ENCODE measurements at places on chromosomes 11 and 22. TPM values are rescaled to one million over a fixed set of nuclear protein-coding genes. Genes with fewer than 3 reads are reported as not detected.

The MYO7A gene
- total RNA-seq = 2.3 TPM

The HIPK3 gene
- 21.2 TPM for total RNA-seq

GRCh38 chr22:48370508-48371325 is 1457.0 kb downstream of the BRD1 start:
- H3K4me3 ChIP-seq = peak overlapping the region; percentile 35
- DNase-seq = no peak
- H3K4me1 ChIP-seq = peaks cover 70% of the 10 kb centered on the region
- no peaks in the 10 kb centered on the region for H3K27me3 ChIP-seq

GRCh38 chr11:130070109-130070845 is 583 bp downstream of the APLP2 start:
- peak overlapping the region; percentile 89 for H3K4me3 ChIP-seq
- no peak overlapping the region for H3K27ac ChIP-seq
- H3K36me3 ChIP-seq = no peaks in the 10 kb centered on the region
- H3K27me3 ChIP-seq = peaks cover 26% of the 10 kb centered on the region
- DNase-seq = peak; percentile 43
- H3K4me1 ChIP-seq = peaks cover 31% of the 10 kb centered on the region

- H3K4me3 ChIP-seq = no peak overlapping the region
- no peak for DNase-seq
- no peaks in the 10 kb centered on the region for H3K27me3 ChIP-seq
- peaks cover 22% of the 10 kb centered on the region for H3K4me1 ChIP-seq
- H3K36me3 ChIP-seq = no peaks in the 10 kb centered on the region
Measured at GRCh38 chr11:117505285-117505970, 177.8 kb downstream of the CEP164 start.

- no peak overlapping the region for H3K4me3 ChIP-seq
- H3K36me3 ChIP-seq = peaks cover 4% of the 10 kb centered on the region
- no peak for DNase-seq
- H3K4me1 ChIP-seq = no peaks in the 10 kb centered on the region
- no peaks in the 10 kb centered on the region for H3K27me3 ChIP-seq
Measured at GRCh38 chr11:74673693-74674360, 57.4 kb downstream of the CHRDL2 start.

DNA sequence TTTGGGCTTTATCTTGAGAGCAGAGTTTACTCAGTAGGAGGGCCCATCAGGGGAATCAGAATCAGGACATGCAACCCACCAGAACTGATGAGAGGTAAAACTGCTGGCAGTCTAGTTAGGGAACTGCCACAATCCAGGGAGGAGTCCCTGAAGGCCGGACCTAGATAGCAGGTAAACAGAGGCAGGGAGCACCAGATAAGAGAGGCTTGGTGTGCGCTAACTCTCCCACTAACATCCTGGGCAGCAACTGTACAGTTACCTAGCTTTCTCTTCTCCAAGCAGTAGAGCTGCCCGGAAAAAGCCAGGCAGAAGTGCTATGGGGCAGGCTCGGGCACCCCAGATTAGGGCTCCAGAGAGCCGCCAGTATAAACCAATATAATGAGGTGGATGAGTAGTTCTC is 865 bp upstream of the AMOTL1 start:
- no peak overlapping the region for H3K4me3 ChIP-seq
- peaks cover 28% of the 10 kb centered on the region for H3K27me3 ChIP-seq
- DNase-seq = no peak
- H3K4me1 ChIP-seq = peaks cover 46% of the 10 kb centered on the region

DNA sequence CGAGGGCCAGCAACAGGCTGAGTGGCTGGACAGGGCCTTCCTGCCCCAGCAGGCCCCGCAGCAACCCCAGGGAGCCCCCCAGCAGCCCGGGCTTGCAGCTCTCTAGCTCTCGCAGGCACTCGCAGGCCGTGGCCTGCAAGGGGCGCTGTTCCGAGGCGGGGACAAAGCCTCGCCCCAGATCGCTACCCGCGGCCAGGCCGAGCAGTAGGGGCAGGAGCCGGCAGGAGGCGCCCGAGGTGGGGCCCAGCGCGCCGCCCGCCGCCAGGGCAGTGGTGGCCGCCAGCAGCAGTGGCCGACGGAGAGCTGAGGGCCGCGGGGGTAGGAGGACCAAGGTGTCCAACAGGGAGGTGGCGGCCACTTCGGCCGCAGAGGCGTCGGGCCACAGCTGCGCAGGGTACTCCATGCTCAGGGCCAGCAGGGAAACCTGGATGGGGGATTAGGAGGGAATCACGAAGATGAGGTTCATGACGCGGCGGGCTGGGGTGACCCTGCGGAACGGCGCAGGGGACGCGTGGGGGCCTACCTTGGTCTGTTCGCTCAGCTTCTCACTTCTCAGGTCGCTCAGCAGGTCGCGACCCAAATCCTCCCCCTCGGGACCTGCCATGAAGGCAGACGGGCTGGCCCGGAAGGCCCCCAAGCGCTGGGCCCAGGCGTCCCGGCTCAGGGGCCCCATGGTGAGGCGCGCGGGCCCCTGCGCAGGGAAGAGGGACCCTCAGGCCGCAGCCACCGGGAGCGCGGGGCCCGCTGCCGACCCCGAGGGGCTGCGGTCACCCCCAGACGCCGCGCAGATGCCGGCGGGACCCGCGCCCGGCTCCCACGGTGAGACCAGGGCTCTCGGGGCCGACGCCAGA is 632 bp downstream of the AP5B1 start:
- H3K27me3 ChIP-seq = peaks cover 34% of the 10 kb centered on the region
- H3K4me3 ChIP-seq = peak overlapping the region; percentile 86
- H3K4me1 ChIP-seq = peaks cover 20% of the 10 kb centered on the region
- peak; percentile 97 for DNase-seq
- H3K36me3 ChIP-seq = no peaks in the 10 kb centered on the region

DNA sequence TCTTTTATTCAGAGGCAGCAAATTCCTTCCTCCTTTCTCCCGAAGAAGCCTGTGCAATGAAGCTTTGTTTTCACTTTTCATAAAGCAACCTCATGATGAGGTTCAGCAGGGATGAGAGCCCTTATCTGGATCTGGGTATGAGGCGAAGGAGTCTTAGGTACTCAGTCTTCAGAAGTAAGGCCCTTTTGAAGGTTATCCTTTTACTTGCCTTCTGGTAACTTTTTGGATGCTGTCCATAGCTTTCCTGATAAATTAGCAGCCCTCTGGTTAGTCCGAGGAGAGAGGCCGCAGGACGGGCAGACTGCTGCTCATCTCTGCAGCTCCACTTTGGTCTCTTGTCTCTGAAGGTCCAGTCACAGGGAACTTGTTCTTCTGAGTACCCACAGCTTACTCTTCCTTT is 1.1 kb downstream of the TRIM22 start:
- H3K36me3 ChIP-seq = peaks cover 14% of the 10 kb centered on the region
- H3K4me1 ChIP-seq = peaks cover 52% of the 10 kb centered on the region
- peak overlapping the region; percentile 99 for H3K27ac ChIP-seq
- DNase-seq = no peak
- no peaks in the 10 kb centered on the region for H3K27me3 ChIP-seq

DNA sequence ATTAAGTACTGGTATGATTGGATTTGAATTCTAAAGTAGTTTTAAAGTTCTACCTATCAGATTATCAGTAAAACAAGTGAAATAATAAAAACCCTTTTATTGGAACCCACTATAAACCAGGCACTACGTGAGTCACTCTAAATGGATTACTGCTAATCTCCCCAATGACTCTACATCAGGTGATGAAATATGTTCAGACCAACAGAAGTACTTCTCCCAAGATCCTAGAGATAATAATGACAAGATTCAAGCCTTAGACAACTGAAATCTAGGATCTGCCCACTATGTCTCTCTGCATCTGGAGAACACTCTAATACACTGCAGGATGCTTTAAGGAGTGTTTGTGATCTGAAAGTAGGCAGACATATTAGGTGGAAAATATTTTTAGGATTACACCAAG is 652.1 kb upstream of the CHORDC1 start:
- no peaks in the 10 kb centered on the region for H3K36me3 ChIP-seq
- no peak overlapping the region for H3K27ac ChIP-seq
- H3K27me3 ChIP-seq = no peaks in the 10 kb centered on the region
- no peaks in the 10 kb centered on the region for H3K4me1 ChIP-seq
- no peak for DNase-seq

- H3K36me3 ChIP-seq = no peaks in the 10 kb centered on the region
- H3K27ac ChIP-seq = no peak overlapping the region
- H3K4me1 ChIP-seq = peaks cover 42% of the 10 kb centered on the region
Measured at GRCh38 chr11:35178067-35178805, 39.3 kb downstream of the CD44 start.

DNA sequence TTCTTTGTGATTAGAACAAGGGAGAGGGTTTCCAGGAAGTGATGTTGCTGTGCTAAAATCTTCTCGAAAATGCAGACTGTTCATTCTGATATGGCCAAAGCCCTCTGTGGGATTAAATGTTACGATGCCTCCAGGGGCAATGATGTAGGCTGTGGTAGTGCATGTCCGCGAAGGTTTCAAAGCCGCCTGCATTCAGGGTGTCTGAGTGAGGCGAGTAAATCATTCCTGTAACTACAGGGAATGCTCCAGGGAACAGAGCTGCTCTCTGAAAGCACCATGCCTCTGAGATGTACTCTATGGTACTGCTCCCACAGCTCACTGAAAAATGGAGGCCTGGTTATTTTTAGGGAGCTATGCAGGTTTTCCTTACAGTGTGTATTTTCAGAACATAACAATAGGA is 21.2 kb downstream of the PDGFD start:
- H3K4me1 ChIP-seq = peaks cover 7% of the 10 kb centered on the region
- H3K27ac ChIP-seq = no peak overlapping the region
- no peak for DNase-seq
- no peaks in the 10 kb centered on the region for H3K27me3 ChIP-seq

GRCh38 chr22:37784829-37785495 is 22.8 kb upstream of the GCAT start:
- peaks cover 4% of the 10 kb centered on the region for H3K36me3 ChIP-seq
- H3K27ac ChIP-seq = no peak overlapping the region
- 0 out of 2 replicates have a peak, but pooled peaks cover 2% of the 10 kb centered on the region for H3K4me1 ChIP-seq
- peaks cover 58% of the 10 kb centered on the region for H3K27me3 ChIP-seq

- no peaks in the 10 kb centered on the region for H3K36me3 ChIP-seq
- peaks cover 80% of the 10 kb centered on the region for H3K27me3 ChIP-seq
- peak overlapping the region; percentile 72 for H3K4me3 ChIP-seq
- peaks cover 15% of the 10 kb centered on the region for H3K4me1 ChIP-seq
- DNase-seq = peak; percentile 79
Measured at GRCh38 chr22:50530877-50531545, 1.2 kb upstream of the TYMP start.

- no peaks in the 10 kb centered on the region for H3K36me3 ChIP-seq
- H3K27me3 ChIP-seq = 0 out of 2 replicates have a peak, but pooled peaks cover 2% of the 10 kb centered on the region
- peak overlapping the region; percentile 97 for H3K27ac ChIP-seq
- DNase-seq = no peak
Measured at GRCh38 chr11:65420979-65421793, 1.4 kb upstream of the NEAT1 start.

DNA sequence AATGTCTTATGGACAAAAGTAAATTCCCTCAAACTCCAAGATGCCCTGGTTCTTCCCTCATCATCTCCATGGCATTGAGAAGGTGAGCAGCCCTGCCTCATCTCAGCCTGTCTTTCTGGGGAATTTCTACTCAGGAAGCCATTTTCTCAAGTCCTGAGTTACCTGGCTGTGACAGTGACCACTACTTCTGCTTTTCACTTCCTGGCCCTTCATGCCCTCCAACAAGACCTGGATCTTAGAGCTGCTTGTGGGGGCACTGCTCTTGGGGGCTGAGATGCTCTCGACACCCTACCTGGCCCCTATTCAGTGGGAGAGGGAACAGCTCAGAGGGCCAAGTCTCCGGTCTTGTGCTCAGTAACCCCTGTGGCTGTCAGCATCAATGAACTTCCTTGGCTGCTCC is 5.5 kb upstream of the IGSF22 start:
- H3K27ac ChIP-seq = no peak overlapping the region
- no peaks in the 10 kb centered on the region for H3K36me3 ChIP-seq
- no peaks in the 10 kb centered on the region for H3K27me3 ChIP-seq
- no peak overlapping the region for H3K4me3 ChIP-seq
